Activated T-cell treated with anti-CD3 and anti-CD28 coated beads, Interleukin-2, amount 50 U/mL, for 72 hours (primary cell): ENCODE measurements at places on chromosomes 6 and 20. TPM values are rescaled to one million over a fixed set of nuclear protein-coding genes. Genes with fewer than 3 reads are reported as not detected.

The BTNL2 gene
- not detected for total RNA-seq

The HEY2 gene
- total RNA-seq = 0.12 TPM

GRCh38 chr6:113856375-113856624 lies 845 bp upstream of the MARCKS start:
- DNase-seq = no peak

DNA sequence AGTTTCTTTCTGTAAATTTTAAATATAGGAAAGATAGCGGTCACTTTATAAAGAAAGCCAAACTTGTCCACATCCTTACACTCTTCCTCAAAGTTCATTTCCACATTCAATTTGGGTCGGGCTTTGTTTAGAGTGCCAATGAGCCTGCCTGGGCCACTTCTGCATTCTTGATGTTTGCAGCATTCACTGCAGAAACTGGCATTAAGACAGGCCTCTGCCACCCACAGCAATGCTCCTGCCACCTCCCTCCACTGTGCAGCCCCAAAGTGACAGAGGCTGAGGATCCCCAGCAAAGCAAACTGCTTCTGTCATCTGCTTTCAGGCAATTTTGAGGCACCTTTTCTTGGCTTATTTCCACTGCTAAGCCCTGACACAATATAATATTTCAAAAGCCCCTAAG lies 61.2 kb downstream of the TNFAIP3 start:
- DNase-seq = no peak

- DNase-seq = no peak
Observed at GRCh38 chr6:164826831-164827468, 482.5 kb downstream of the C6orf118 start.

- no peak for DNase-seq
Observed at GRCh38 chr6:18433059-18433458, 45.9 kb downstream of the RNF144B start.

DNA sequence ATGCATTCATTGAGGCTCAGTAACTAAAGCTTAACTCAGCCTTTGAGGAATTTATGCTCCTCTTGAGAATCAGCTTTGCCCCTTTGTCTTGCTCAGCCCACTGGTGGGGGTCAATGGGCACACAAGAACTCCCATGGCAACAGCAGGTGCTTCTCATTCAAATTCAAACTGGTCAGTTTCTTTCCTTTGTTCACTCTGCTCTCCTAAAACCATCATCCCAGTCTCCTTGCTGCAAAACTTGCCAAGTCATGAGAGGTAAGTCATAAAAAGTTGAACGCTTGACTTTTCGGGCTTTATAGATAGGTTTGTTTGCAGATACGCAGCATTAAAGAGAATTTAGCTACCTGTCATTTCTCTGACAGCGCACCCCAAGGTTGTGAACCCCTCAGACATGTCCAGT lies 146.8 kb downstream of the TFAP2A start:
- DNase-seq = no peak

The L3MBTL1 gene
- total RNA-seq = 20.2 TPM

DNA sequence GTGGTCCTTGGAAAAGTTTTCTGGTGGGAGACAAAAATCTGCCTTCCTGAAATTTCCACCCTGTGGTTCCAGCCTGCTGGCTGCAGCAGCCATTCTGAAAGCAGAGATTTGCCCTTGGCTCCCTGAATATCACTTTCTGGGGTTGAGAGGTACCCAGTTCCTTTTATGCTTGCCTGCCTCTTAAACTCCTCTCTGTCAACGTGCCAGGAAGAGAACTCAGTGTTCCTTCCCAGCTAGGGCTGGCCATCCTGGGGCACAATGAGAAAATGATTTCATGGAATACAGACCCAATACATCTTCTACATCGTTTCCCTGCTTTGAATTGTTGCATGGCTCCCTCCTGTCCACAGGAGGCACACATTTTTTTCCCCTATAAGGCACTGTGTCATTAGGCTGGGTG lies 1.6 kb upstream of the DSN1 start:
- DNase-seq = no peak

DNA sequence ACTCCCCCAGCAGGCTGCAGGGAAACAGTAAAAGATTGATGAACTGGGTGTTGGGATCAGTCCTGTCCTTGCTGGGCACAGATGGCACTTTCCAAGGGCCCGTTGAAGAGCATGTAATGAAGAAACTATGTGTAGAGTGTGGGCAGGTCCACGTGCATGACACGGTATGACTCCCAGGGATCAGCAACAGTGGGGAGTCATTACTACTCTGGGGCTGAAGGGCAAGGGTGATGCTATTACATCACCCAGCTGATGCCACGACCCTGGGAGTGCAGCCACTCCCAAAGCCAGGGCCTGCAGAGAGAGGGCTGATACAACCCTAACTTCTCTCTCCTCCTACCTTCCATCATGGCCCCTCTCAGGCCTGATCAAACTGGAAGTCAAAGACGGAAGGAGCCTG lies 20.1 kb downstream of the KCNK17 start:
- no peak for DNase-seq

DNA sequence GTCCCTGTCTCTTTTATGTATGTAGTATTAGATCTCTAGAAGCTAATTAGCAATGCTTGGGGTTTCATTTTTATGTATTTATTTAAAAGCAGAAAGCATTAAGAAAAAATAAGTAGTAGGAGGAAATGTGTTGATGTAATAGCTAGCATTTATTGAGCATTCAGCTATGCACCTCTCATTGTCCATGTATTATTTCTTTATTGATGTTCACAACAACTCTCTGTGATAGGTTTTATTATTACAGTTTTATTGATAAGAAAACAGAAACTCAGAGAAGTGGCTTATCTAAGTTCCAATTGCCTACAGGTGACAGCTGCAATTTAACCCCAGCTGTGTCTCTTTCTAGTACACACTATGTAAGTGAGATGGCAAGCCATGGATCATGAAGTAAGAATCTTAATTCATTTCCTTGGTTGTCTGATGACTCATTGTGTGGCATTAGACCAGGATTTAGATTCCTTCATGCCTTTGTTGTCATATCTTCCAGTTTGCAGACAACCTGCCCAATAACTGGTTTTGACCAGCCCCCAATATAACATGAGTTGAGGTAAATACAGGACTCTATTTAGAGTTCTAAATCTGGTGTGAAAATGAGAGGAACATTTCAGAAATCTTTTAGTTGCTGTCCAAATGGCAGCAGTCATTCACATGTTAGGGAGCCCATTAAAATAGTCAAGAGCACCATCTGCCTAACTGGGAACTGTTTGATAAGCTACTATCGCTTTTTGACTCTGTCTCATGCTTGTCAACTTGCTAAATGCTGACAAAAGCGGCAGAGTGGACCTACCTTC lies 170.8 kb upstream of the PHACTR1 start:
- DNase-seq = no peak

DNA sequence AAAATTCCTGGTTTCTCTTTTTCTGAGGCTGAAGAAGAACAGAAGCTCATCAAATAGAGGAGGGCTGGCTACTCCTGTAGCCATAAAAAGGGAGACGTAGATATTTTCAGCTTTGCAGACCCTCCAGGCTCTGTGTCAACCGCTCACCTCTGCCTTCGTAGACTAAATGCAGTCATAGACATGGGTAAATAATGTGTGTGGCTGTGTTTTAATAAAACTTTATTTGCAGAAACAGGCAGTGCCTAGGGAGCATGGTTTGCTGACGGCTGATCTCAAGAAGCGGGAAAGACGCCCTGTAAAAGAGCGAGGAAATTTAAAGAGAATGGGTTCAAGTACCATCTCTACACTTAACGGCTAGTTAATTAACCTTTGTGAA lies 171.8 kb downstream of the BCAS1 start:
- DNase-seq = no peak

The NEURL2 gene
- total RNA-seq = 3.2 TPM

The MOXD1 gene
- total RNA-seq = not detected

The LY6G5B gene
- total RNA-seq = 26.9 TPM

The PGC gene
- not detected for total RNA-seq

- no peak for DNase-seq
Observed at GRCh38 chr6:73943930-73944652, 248.1 kb downstream of the CD109 start.

- DNase-seq = no peak
Observed at GRCh38 chr6:91500689-91501303, 913.9 kb upstream of the MAP3K7 start.

- DNase-seq = peak; percentile 93
Observed at GRCh38 chr6:3023663-3024483, 24.2 kb downstream of the NQO2 start.

DNA sequence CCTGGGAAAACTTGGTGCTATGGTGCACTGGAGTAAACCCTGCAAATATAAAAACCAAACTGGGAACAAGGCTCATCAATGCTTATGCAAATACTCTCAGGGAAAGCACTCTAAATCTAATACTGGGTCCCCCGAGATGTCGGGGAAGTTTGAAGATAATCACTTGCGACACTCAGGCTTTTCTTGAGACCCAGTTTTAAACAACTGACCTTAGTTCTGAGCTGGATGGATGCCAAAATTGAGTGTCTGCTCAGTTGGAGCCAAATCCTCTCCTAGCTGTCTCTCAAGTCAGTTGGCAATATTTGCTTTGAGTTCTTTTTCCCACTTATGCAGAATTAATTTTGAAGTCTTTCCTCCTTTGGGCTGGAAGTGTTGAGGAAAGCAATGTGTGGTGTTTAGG lies 75.5 kb upstream of the CD2AP start:
- no peak for DNase-seq

GRCh38 chr6:5023923-5024322 lies 20.1 kb upstream of the RPP40 start:
- DNase-seq = no peak

GRCh38 chr20:62413896-62414481 lies 6.9 kb upstream of the CABLES2 start:
- DNase-seq = no peak

GRCh38 chr20:10622657-10623418 lies 51.0 kb downstream of the JAG1 start:
- no peak for DNase-seq

GRCh38 chr20:45920462-45921336 lies 8.7 kb upstream of the PLTP start:
- DNase-seq = no peak

The ELOVL2 gene
- 0.07 TPM for total RNA-seq

The NUS1 gene
- total RNA-seq = 33.3 TPM

DNA sequence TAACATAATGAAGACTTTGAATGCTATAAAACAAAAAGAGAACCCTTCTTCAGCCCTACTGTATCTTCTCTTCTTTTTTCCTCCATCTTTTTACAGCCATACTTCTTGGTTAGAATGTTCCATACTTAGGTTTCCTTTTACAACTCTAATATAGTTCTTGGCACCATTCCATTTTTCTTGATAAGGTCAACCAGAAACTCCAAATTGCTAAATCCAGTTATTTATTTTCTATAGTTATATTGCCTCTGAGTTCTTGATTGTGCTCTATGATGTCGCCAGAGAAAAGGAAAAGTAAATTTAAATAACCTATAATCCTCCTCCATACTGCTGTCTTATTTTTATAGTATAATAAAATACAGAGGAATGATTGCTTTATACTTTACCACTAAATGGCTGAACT lies 26.7 kb upstream of the COL10A1 start:
- DNase-seq = no peak

The GABRR2 gene
- 0.46 TPM for total RNA-seq

GRCh38 chr20:62603021-62603906 lies 39.0 kb upstream of the SLCO4A1 start:
- DNase-seq = peak; percentile 74

DNA sequence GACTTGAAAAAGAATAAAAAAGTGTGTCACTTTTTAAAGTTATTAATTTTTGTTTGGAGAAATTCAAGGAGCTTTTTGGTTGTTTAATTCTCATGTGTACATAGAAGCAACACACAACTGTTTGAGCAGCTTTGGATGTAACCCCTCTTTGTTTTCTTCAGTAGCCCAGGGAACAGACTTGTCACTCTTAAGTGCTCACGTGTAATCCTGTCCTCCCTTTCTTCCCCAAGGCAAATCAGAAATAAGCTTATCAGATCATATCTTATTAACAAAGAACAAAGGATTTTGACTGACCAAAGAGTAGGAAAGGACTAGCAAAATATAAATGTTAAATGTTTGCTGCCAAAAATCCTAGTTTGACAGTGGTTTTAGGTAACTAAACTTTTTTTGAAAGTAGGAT lies 7.3 kb upstream of the FLRT3 start:
- DNase-seq = no peak

The PAK5 gene
- total RNA-seq = not detected

DNA sequence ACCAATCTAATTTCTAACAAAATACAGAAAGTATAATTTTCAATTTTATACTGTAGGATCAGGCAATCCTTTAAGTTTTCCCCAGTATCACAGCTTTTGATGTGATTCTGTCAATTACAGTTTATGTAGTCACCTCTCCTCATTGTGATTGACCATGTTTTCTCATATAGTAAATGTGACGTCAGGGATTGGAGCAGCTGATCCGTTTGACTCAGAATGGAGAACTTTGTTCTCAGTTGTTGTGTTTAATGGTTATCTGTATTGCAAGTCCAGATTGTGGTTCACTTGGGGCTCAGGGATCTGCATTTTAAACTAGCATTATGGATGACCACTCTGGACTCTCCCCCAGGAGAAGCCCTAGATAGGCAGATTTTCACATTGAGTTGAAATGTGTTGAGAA lies 90.6 kb downstream of the DNAH8 start:
- no peak for DNase-seq

DNA sequence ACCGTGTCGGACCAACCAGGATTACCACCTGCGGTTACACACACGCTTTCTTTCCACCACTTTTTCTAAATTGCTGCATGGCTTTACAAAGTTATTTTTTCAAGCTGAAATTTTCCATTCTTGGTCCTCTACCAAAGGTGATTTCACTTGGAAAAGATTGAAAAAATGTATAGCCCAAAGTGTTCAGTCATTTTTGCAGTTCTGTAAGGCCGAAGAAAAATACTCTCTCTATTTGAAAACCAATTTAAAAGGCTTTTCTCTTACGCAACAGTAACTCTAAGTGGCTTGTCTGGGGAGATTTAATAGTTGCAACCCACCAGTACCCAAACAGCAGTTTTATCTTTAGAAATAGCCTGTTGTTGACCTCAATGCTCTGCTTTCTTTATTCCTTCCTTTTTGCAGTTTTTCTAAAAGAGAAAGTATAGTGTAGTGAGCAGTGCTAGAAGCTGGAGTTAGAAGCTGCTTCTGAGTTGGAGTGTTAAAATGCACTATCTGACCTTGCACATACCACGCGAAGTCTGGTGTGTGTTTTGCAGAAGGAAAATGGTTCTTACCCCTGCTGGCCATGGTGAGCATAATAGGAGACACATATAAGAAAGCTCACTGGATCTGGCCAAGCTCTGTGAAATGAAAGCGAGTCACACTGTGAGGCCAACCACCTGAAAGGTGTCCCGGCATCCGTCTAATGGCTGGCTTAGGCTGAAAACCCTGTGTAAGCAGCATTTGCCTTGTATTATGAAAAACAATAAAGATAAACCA lies 271.6 kb upstream of the PRND start:
- no peak for DNase-seq

- DNase-seq = peak; percentile 85
Observed at GRCh38 chr20:48823960-48824498, 3.8 kb downstream of the PREX1 start.

- peak; percentile 65 for DNase-seq
Observed at GRCh38 chr6:119077643-119078375, 655 bp downstream of the FAM184A start.

The DOK5 gene
- 0.99 TPM for total RNA-seq
